Stimulated activated CD4-positive, alpha-beta T cell treated with anti-CD3 and anti-CD28 coated beads, TNF-alpha, amount 100 ng/mL, for 48 hours (primary cell): ENCODE measurements at places on chromosomes 16 and 17.

DNA sequence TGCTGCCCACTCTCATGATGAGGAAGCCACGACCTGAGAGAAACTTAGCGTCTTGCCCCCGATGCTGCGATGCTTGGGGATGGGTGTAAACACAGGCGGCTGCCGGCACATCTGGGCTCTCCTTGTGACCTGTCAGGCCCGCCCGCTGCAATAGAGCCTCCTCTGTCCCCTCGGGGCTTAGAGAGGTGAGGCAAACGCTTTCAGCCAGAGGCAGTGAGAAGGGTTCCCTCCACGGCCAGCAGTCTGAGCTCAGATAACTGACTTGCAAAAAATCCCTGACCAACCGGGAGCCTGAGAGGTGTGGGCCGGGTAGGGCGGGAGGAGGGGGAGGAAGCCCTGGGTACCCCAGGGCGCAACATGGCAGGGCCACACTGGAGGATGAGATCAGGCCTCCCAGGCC, 260.6 kb downstream of the C16orf95 start:
- DNase-seq: no peak

DNA sequence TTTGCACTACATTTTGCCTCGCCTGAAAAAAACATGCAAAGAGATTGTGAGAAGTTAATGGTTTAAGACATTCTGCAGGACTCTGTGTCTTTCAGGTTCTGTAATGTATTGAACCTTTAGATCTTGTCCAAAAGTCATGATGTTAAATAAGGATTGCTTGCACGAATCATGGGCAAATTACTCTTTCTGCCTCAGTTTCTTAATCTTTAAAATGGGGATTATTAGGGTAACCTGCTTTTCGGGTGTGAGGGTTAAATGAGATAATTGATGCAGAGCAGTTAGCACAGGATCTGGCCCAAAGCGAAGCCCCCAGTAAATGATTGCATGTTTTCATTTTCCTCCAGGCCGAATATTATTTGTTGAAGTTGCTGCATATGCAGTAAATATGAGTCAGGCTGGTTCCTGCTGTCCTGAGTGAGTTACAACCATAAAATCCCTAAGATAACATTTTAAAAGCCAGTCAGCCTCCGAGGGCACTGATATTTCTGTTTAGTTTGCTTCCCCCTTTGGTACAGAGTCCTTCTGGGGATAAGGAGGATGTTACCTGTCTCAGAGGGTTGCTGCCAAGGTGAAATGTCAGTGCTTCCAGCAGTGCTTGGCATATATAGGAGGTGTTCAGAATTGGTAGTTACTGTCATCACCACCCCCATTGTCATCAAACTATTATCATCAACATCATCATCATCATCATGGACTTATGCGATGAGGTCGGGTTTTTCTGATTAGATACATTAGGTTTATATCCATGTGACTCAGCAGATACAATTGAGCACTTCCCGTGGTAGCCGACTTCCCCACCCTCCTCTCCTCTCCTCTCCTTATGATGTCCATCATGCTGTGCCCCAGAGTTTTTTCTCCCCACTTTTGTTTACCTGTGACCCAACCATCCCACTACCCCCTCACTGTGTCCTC, 20.6 kb upstream of the ARHGAP17 start:
- no peak for DNase-seq

- DNase-seq: no peak
Observed at GRCh38 chr16:53745086-53745485, 41.1 kb downstream of the FTO start.

DNA sequence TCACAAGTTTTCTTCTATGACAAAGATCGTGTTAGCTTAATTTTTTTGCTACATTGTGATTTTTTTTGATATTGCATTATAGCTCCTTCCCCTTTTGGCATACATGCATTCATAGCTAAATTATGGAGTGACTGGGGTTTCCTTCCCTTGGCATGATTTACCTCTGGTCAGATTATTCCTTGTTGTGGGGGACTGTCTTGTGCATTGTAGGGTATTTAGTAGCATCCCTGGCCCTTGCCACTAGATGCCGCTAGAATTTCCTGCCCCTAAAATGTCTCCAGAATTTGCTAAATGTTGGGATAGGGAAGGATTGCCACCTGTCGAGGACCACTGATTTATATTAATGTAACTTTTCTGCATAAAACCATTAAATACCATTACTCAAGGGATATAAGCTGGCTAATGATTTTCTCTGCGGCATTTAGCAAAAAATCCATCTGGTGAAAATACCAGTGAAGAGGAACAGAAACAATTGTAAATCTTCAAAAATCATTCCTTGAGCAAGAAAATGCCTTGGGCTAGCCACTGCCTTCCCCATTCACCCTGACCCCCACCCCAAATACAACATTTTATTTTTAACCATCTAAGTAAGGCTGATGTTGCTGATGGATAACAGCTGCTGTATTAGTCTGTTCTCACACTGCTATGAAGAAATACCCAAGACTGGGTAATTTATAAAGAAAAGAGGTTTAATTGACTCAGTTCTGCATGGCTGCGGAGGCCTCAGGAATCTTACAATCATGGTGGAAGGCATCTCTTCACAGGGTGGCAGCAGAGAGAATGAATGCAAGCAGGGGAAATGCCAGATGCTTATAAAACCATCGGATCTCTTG, 195.2 kb downstream of the MAP2K6 start:
- DNase-seq: no peak

GRCh38 chr16:16934660-16935059, 536.1 kb downstream of the XYLT1 start:
- DNase-seq: no peak

- DNase-seq: no peak
Observed at GRCh38 chr17:4706121-4706520, 2.2 kb upstream of the PELP1 start.

GRCh38 chr17:19713462-19713861, 2.9 kb downstream of the SLC47A2 start:
- DNase-seq: no peak

GRCh38 chr17:47388825-47389224, 65.1 kb downstream of the EFCAB13 start:
- no peak for DNase-seq

DNA sequence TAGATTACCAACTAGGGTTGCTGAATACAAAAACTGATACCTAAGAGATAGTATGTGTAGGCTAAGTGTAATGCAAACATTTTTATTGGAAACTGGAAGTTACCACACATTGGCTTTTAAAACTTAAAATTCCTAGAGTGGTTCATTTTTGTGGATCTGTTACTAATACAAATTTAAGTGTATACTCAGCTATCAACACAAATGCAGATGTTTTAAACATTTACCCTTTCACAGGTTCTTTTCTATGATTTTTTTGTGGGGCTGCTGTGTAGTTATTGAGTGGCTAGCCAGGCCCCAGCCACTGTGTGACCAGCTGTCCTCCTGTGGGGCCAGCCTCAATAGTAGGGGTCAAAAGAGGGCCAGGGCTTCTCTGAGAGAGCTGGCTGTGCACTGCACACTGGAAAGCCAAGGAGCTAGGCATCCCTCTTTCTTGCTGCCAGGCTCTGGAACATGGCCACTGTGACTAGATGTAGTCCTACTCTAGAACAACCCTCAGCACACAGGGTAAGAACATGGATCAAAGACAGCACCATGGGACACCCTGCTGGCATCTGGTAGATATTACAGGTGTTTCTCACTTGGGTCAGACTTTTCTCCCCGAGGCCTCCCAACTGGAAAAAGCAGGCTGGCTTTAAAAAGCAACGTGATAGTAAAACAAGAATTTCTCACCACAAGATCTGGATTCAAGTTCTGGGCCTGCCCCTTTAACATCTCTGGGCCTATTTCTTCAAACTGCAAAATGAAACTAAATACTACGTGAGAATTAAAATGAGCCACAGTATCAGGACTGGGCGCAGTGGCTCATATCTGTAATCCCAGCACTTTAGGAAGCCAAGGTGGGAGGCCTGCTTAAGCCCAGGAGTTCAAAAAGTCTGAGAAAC, 7.3 kb upstream of the VEZF1 start:
- peak; percentile 41 for DNase-seq

DNA sequence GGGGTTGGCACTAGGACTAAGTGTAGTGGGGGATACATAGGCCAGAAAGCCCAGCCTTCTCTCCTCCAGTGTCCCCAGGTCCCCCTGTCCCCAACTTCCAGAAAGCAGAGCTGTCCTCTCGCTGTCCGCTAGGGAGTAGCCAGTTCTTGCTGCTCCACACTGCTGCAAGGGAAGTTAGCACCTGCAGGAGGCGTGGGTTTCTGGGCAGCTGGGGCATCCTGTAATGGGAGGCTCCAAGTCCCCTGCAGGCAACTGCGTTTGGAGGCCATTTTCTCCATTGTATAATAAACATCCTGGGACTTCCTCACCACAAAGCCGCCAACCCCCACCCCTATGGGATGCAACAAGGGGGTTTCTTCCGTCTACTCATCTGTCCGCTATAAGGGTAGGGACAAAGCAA, 1.7 kb downstream of the RPRML start:
- no peak for DNase-seq

- DNase-seq: no peak
Observed at GRCh38 chr17:32350666-32351418, 885 bp downstream of the ZNF207 start.

DNA sequence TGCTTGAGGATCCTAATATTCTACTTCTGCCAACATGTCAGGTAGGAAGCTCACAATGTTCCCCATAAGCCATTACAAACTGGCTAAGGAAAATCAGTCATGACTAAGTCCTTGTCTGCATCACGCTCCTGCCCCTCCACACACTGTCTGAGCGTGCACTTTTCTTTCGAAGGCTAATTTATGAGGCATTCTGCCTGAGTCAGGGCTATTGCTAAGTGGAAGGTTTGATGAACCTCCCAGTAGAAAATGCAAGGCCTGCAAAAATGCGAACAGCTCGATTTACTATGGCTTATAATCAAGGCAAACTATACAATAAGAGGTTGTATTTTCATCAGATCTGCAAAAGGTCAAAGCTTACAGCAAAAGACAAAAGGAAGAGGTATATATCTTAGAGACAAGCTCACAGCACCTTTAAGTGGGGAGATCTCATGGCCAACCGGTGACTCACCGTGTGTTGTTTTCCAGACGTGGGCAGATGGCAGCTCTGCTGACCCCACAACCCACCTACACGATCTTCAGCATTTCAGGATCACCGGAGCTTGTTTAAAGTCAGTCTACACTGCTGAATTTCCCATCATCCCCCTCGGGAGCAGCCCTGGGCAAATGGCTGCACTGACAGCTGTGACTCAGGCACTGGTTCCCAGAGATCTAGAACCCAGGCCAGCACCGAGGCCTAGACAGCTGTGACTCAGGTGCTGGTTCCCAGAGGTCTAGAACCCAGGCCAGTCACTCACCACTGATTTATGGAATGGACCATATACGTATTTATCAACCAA, 26.1 kb downstream of the MEAK7 start:
- no peak for DNase-seq

DNA sequence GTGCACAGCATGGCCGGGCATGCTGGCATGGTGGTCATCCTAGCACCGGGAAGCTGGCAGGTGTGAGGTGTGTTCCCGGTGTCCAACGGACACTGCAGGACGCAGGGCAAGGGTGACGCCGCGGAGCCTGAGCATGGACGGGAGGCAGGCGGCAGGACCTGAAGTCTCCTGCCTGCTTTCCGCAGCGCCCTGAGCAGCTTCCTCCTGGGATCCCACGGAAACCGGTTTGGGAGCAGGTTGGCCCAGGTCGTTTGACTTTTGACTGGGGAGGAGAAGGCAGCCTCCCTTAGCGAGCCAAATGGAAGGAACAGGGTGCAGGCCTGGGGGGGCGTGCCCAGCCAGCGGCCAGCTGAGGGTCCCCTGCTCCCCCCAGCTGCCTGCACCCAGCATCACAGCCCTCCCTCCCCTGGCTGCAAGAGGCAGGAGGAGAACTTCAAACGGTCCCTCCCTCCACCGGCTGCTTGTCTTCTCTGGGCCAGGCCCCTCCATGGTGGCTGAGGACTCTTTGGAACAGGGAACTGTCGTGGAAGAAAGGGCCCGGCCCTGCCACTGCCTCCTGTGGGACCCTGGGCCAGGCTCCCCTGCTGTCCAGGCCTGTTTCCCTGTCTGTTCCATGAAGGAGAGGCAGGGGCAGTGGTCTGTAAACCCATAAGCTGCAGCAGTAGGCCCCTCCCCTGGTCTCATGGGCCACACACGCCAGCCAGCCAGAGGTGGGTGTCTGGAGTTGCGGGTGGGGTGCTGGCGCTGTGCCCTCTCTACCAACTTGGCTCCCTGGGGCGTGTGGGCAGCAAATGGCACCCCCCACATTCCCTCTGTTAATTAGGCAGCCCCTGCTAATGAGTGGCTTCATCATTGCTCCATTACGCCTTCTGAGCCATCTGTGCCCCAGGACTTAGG, 7.8 kb upstream of the ADGRG1 start:
- no peak for DNase-seq

- no peak for DNase-seq
Observed at GRCh38 chr16:8619671-8620370, 1.7 kb upstream of the METTL22 start.

- DNase-seq: no peak
Observed at GRCh38 chr16:56241596-56241995, 50.3 kb downstream of the GNAO1 start.

DNA sequence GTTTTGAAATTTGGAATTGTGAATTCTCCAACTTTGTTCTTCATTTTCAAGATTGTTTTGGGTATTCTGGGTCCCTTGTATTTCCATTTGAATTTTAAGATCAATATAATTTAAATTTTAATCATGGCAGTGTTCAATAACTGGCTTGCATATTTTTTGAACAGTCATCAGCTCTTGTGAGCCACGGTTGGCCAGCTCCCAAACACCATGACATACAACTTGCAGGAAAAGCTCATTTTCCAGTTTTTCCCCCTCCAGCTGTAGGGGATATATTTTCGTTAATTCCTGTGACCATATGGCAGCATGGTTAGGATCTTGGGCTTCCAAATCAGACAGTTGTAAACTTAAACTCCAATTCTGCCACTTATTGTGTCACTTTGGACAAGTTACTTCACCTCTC, 690.1 kb downstream of the WWOX start:
- DNase-seq: no peak

- no peak for DNase-seq
Observed at GRCh38 chr16:21639493-21639892, 12.9 kb downstream of the IGSF6 start.

DNA sequence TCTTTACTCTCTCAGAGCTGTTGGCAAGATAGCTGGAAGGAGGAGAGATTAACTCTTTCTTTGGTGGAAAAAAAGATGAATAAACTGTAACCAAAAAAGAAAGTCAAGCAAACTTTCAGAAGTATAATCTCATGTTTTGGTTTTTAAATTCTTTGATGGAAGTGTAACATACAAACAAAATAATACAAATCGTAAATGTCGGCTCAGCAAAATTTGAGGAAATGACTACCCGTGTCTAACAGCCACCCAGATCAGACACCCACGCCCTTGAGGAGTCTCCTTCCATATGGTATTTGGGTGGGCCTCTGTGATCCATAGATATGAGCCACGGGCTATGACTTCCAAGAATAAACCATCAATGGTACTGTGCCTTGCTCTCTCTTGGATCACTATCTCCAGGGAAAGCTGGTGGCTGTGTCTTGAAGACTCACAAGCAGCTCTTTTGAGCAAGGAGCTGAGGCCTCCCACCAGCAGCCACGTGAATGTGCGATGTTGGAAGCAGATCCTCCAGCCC, 9.6 kb upstream of the CD300C start:
- no peak for DNase-seq

GRCh38 chr16:8818504-8819270, 21.0 kb downstream of the PMM2 start:
- no peak for DNase-seq

GRCh38 chr17:32015245-32016013, 8.2 kb downstream of the LRRC37B start:
- DNase-seq: no peak

GRCh38 chr16:11254913-11255736, 879 bp downstream of the SOCS1 start:
- DNase-seq: no peak
